MM.1S (cell line): ENCODE measurements at places on chromosomes 12 and 14.

- no peak for DNase-seq
These were observed 342.6 kb downstream of the NOVA1 start for GRCh38 chr14:26255213-26255612.

GRCh38 chr14:100279133-100279532, 27.1 kb downstream of the SLC25A29 start:
- no peak for DNase-seq

DNA sequence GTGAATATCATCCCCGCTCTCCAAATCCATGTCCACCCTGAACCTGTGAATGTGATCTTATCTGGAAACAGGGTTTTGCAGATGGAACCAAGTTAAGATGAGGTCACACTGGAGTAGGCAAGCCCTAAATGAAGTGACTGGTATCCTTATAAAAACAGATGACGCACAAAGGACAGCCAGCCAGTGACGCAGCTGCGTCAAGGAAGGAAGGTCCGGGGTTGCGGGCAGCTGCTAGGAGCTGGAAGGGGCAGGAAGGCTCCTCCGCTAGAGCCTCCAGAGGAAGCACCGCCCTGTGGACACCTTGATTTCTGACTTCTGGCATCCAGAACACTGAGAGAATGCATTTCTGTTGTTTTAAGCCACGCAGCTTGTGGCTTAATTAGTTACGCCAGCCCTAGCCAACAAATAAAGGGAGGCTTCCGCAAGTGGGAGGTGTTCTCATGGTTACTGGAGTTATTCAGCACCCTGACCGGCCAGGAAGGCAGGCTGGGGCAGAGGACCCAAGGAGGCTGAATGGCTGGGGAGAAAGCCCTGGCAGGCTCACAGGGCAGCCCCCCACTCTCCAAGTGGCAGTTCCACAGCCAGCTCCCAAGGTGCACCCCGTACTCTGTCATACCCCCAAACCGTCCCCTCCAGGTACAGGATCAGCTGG, 127.6 kb upstream of the NCOR2 start:
- no peak for DNase-seq

GRCh38 chr14:74979029-74979428, 23.6 kb upstream of the PGF start:
- no peak for DNase-seq

DNA sequence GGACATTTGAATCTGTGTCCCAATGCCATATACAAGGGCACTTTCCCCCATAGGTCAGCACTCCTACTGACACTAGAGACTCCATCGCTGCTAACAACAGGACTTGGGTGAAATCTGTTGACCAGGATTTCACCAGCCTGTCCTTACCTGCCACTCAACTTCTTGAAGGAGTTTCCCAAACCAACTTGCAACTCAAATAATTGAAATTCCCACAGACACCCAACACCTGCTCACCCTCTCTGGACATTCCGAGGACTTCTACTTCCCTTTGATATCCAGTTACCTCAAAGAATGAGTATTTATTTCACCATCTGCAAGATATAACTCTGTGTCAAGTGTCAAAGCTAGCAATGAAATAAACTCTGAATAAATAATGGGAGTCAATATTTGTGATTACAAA, 44.6 kb downstream of the LLPH start:
- no peak for DNase-seq

- DNase-seq: peak; percentile 31
These were observed 17.4 kb downstream of the TMPO start for GRCh38 chr12:98532687-98533304.

DNA sequence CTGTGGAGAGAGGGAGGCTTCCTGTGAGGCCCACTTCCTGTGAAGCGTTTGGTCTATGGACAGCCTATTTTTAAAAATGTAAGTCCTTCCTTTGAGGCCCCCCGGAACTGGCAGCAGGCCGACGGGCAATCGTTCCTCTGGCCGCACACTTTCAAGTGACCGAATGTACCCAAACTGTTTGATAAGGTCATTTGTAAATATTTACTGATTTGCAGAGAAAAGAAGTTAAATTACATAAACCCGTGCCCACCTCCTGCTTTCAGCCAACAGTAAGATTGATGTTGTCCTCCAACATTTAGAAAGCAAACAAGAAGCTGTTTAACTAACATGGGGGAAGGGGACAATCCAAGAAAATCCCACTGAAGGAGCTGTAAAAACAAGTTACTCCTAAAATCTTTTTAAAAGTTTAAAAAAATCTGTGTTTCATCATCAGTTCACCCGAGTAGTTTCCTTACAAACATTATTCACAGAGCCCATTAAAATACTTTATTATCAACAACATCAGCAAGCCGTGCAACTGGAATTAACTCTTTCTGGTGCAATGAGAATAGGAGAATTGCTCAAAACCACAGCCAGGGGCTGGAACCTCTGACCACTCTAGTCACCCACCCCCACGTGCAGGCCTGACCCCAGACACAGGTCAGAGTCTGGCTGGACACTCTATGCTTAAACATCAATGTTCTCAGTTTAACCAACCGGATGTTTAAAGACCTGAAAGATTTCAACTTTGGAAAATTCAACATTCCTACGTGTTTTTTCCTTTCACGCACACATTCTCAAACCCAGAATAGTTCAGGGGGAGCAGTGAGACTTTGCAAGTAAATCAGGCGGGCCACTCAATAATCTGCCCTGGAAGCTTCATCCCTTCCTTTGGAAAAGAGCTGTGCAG, 65.3 kb downstream of the FOXN3 start:
- no peak for DNase-seq

DNA sequence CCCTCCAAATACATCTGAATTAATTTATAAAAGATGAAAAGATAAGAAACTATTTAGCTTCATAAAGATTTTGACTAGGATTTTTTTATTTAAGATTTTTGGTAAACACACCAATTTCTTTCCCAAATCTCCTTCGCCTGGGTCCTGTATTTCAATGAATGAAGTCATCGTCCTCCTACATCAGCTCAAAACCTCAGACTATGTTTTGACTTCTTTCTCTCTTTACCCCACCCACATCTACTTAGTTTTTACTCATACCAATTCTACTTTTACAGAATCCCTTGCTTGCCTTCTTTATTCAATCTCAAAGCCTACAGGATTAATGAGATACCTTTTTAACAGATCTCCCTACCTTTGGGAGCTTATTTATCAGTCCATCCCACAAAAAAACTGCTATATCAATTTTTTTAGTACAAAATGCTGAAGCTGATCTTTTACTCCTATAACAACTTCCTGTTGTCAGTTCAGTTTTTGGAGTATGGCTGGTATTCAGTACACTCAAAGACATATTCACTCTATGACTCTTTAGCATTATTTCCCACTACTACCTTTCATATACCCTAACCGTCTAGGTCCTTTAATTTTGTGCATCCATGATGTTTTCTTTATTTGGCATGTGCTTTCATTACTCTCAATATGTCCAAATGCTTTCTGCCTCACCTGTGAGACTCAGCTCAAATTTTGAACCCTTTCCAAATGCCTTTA, 18.7 kb upstream of the CCDC91 start:
- no peak for DNase-seq

GRCh38 chr12:3713483-3713882, 39.4 kb downstream of the CRACR2A start:
- no peak for DNase-seq

GRCh38 chr14:64158608-64159007, 135.6 kb downstream of the ESR2 start:
- no peak for DNase-seq

- no peak for DNase-seq
These were observed 8.3 kb downstream of the XPOT start for GRCh38 chr12:64412459-64412858.
